ENCODE measurements at places on chromosomes 4 and X.

DNA sequence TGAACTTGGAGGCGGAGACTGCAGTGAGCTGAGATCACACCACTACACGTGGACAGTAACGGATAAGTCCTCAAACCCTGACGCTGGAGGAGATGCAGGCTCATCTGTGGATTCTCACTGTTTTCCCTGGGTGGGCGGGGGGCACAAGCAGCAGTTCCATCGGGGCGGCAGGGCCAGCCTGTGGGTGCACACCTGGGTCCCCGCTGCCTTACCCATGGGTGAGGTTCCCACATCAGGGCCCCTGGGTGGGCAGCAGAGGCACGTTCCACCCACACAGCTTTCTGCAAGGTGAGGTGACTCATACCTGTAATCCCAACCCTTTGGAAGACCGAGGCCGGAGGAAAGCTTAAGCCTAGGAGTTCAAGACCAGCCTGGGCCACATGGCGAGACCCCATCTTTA is 56.6 kb upstream of the MXD4 start:
- no peak for DNase-seq

- no peak for DNase-seq
These were observed 1.8 kb downstream of the ZFYVE28 start for GRCh38 chr4:2416564-2417225.

DNA sequence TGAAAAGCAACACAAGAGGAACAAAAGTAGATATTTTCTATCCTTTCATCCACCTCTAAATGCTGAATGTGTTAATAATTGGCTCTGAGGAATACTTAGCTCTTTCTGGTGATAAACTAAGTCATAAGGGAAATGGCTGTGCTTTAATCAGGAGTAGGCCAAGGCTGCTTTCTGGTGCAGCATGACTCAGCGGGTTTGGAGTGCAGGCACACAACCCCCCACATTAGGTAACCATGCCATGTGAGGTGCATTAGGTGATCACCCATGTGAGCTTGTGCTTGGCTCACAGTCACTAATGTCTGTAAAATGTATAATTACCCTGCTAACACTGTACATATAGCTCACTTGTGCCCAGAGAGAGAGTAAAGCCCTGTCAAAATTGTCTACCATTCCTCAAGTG is 57.2 kb downstream of the USP38 start:
- DNase-seq, result no peak

GRCh38 chrX:153818571-153819383 is 11.6 kb downstream of the PDZD4 start:
- DNase-seq, result peak; percentile 57

DNA sequence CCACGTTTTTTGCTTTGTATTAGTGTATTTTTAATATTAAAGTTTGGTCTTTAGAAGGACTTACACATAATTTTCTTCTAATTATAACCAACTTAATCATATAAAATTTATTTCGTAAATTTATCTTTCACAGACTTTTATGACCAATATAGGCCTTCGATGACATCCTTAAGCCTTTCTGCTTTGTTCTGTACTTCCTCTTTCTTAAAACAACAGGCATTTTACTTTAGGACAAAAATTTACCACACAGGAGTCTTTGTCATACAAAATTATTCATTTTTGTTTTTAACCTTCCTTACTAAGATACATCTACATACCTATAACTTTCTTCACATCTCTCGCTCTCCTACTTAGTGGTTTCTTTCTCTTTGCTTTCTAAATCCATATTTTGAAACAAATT is 56.3 kb downstream of the RGS12 start:
- no peak for DNase-seq

DNA sequence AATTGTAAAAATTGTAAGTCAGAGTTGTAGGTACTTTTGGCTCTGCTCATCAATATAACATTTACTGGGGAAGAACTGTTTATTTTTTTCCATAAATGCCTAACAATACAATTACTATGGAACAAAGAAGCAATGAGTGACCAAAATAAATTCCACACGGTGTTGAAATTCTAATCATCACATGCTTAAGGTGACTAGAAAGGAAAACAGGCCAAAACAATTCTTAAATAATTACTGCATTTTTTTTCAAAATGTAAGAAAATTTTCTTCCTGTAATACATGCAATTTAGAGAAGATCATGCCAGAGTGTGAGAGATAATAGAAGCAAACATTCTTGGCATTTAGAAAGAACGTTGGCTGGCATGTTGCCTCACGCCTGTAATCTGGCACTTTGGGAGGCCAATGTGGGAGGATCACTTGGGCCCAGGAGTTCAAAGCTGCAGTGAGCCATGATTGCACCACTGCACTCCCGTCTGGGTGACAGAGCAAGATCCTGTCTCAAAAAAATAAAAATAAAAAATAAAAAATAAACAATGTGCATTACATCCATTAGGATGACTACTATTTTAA is 22.5 kb downstream of the C4orf46 start:
- no peak for DNase-seq

DNA sequence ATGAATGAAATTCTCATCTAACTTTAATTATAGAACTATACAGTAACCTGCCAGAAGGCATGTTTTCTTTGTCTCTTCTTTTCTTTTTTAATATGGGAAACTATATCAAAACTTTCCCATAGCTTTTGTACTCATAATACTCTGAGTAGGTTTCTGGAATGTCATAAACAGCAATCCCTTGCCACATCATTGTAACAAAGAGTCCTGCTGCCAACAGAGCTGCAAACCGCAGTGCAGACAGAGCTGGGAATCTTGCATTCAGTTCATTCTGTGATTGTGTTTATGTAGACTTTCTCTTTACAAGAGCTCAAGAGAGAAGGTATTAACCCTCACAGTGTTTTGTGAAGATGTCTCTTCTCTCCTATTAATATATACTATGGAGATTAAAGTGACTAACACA is 304.4 kb upstream of the SLIT2 start:
- no peak for DNase-seq

DNA sequence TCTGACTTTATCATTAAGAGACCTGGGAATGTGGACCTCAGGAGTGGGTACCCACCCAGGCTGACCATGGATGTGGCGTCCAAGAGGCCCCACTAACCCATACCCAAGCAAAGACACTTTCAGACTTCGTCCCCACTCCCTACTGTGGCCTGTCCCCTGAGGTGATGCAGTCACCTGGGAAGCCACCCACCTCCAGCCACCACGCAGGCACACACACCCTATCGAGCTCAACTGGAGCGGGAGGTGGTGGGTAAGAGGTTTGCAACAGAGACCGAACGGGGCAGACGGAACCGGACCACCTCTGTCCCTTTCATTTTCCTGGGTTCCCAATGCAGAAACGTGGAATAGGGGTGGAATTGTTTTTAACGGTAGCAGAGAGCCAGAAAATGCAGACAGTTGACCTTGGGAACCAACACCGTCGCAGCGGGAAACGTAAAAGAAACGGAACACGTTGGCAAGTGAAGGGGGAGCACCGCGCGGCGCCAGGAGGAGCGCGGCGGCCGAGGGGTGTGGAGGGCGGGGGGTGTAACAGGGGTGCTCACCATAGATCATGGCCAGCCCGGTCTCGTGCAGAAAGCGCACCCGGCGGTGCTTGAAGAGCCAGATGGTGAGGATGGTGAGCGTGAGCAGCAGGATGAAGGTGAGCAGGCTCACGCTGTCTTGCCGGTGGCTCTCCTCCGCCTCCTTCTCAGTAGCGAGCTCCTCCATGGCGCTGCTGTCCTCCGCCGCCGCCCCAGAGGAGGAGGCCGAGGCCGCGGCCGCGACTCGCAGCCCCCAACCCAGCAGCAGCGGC is 559 bp downstream of the SLC9A7 start:
- no peak for DNase-seq

DNA sequence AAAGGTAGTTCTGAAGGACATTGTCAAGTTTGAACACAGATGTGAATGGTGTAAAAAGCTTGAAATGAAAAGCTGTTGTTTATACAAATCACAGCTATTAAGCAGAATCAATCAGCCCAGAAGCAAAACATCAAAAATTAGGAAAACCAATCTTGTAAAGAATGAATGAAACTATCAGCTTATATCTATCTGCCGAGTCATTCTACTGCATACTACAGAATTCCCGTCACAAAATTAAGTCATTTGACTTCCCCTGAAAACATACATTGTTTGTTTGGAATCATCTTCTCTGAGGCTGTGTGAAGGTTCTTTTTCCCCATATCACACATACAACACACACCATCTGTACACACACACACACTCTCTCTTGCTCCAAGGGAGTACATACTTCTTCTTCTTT is 80.3 kb downstream of the RFC1 start:
- DNase-seq, result no peak

DNA sequence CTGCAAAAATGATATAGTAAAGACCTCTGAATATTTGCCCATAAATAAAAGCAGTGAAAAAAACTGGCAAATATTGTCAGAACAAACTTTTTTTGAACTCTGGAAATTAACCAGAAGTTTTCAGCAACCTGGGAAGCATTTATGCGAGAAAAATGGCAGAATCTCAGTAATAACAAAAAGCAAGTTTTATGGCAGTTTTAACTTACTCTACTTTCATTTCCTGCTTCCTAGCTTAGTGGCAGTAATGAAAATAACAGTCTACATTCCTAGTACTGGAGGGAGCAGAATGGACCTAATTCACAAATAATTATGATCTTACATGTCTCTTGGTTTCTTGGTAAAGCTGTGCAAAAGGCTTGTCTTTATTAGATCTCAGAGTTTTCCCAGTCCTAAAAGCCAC is 460.1 kb downstream of the NAF1 start:
- no peak for DNase-seq

- no peak for DNase-seq
These were observed 48.2 kb upstream of the KLF3 start for GRCh38 chr4:38615847-38616246.

DNA sequence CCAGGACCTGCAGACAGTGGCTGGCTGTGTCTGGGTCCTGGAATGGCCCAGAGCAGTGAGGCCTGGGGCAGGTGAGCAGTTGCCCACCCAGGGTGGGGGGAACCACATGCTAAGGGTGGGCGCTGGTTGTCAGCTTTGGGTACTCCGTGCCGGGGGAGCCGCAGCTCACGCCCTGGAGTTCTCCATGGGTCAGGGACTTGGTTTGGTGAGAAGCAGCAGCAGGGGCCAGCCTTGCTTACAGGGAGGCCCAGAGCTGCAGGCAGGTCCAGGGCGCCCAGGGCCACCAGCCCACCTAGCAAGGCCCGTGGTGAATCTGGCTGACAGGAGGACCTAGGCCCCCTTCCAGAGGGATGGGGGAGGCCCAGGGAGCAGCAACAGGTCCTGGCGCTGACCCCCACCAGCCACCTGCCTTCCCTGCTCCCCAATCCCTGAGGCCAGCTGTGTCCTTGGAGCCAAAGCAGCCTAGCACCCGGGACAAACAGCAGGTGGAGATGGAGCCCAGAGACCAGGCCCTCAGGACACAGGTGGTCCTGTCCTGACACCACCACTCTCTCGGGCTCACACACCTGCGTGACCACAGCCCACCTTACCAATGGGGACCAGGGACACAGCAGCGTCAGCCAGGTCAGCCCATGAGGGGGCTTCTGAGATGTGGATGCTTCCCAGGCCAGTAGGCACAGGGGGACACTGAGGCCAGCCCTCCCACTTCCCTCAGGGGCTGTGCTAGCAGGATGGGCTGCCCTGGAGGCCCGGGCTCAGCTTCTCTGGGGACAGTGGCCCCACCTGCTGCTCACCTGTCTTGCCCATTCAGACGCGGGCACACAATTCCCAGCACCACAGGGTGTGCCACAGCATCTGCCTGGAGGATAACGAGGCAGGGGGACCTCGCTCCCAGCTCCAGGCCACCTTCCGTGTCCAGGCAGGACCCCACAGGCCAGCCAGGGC is 3.5 kb downstream of the MXD4 start:
- DNase-seq, result peak; percentile 7

DNA sequence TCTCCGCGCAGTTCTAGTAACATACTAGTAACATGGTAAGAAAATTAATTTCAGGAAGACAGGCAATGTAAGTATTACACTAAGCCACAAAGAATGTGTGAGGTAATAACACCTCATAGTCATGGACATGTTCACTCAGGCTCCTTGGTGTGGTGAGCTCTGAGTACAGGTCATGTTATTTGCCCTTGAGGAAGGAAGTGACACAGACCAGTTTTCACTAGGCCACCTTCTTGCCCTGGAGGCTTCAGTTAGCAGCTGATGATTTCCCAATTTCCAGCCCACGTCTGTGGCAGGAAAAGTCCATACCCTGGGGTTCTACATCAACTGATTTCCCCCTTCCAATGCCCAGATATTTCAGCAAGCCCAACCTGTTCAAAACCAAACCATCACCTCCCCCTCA is 6.7 kb downstream of the APOO start:
- DNase-seq, result no peak

- DNase-seq, result no peak
These were observed 778.4 kb upstream of the FRG1 start for GRCh38 chr4:189162073-189162789.

DNA sequence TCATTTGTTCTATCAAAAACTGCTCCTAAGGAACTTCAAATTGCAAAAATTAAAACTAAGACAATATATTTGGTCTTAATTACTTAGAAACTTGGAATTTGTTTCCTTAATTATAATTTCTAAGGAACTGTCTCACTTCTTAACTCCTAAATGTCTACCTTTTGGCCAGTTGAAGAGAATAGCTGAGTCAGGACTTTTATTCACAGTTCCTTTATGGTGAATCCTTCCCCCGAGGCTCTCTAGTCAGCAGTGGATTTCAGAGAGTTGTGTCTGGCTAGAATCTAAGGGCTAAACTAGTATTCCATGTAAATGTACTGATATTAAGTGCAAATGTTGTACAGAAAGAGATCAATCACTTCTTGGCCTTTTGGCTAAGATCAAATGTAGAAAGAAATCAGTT is 69.3 kb downstream of the AMMECR1 start:
- DNase-seq, result no peak

DNA sequence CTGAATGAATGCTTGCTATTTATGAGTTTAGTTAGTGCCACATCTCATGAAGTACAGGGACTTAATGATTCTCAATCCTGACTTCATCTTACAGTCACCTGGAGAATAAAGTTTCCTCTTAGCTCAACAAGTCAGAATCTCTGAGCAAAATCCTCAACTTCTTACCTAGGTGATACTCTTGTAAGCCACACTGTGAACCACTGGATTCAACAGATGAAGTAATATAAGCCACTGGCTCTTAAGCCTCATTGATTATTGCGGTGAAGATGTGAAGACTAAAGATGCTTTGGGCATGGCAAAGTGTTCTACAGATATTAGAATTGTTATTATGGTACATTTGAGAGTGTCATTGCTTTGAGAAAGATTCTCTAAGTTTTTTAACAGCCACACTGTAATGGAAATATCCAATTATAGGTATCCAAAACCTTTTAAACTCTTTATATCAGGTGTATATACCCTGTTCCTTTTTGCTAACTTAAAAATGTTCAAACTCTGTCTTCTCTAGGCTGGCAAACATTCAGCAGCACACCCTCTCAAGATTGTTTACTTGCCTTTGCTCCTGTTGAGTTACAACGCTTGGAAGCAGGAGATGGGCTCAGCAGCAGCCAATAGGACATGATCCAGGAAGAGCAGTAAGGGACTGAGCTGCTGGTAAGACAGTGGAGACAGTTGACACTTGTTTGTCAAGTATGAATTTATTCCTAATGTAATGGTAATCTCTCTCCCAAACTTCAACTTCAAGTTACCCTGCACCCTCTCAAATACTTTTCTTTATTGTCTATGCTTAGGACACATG is 43.4 kb downstream of the TET2 start:
- no peak for DNase-seq

All from GM12892 (cell line).